ENCODE measurements at places on chromosomes 7 and 10.

DNA sequence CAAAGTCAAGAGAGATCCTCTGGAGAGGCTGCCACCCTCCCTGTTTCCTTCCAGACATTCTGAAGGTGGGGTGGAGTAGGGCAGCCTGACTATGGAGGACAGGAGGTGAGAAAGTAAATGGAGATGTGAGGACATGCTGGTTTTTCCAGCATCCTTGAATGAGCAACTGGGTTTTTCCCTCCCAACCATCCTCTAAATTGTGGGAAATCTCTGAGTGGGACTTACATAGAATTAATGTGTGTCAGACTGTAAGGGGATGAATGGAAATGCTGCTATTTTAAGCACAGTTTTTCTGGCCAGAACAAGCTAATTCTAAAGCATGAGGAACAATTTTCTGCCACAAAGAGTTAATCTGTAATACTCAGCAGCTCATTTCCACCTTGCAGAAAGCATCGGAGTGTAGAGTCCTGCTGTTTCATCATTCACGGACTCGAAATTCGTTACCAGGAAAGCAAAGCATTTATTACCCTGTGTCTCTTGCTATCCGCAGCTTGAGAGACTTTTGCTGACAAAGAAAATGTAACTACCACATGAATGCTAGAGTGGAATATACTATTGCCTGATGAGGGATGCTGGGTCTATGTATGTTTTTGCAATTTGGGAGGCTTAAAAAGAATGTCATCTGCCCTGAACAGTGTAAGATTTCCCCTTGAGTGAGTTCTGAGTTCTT, 213.0 kb downstream of the CELF2 start:
- DNase-seq: no peak

DNA sequence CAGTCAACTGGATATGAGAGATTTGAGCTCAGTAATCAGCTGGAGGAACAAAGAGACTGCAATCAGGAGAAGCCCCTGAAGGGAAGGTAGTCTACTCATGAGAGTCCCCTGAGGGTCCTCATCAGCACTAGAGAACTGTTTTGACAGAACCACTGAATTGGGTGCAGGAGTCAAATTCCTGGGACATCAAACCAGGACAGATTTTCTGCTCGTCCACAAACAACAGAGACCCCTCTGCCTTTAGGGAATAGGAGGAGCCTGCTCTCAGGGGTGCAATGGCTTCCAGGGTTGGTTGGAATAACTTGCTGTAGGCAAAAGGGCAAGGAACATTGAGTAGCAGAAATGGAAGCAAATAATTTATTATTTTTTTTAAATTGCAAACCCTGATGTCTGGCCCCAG, 21.9 kb upstream of the NEUROD6 start:
- no peak for DNase-seq

DNA sequence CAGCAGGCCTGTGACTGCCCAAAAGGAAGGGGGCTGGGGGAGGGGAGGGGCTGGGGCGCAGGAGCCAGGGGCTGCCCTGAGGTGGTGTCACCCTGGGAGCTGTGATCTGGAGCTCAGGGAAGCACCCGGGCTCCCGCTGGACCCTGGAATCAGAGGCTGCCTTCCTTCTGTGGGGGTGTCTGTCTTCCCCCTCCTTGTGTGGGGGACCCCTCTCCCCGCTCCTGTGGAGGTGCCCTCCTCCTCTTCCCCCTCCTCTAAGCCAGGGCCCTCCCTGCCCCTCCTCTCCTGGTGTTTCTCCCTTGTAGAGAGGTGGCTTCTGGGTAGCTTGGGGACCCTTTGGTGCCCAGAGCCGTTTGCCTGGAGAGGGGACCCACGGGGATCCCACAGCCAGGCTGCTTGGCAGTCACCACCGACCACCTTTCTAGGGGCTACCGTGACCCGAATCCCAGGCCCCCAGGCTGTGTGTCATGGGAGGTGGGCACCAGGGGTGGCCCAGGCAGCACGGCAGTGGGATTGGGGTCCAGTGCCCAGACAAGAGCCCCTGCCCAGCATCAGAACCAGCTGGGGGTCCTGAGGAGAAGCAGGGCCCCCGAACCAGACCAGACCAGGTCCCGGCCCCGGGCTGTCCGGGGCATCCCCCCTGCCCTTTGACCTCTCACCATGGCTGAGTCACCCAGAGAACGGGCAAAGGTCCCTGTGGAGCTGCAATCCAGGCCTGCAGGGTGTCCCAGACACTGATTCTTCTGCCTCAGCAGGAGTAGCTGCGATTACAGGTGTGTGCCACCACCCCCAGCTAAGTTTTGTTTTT, 741 bp downstream of the PRAP1 start:
- no peak for DNase-seq

GRCh38 chr10:110376767-110377160, 72.0 kb upstream of the SMNDC1 start:
- no peak for DNase-seq

GRCh38 chr10:126252884-126253610, 135.2 kb downstream of the ADAM12 start:
- DNase-seq: no peak

GRCh38 chr10:10854725-10855124, 162.9 kb upstream of the CELF2 start:
- no peak for DNase-seq

Measured in CMK (cell line).